ENCODE measurements at places on chromosomes 5 and 9.

DNA sequence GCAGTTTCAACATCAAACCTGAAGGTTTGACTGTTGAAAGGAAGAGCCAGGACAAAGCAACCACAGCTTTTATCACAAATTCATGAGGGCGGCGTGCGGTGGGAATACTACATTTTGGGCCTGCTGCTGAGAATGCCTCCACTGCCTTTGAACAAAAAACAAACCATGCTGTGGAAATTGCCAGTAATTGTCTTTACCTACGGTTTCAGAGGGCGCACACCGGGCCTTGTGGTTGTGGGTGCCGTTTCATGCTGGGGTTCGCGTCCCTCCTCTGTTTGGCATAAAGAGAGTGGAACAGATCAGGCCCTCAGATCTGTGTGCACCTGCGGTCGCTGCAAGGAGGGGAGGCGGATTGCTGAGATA lies 27.6 kb upstream of the TCF7 start:
- DNase-seq = no peak

GRCh38 chr5:178338750-178339144 lies 106.1 kb upstream of the PHYKPL start:
- peak; percentile 21 for DNase-seq

GRCh38 chr5:54719384-54720283 lies 202.1 kb downstream of the SNX18 start:
- DNase-seq = peak; percentile 66

- DNase-seq = peak; percentile 52
These were observed 210.1 kb upstream of the SLC24A2 start for GRCh38 chr9:19998823-19999455.

DNA sequence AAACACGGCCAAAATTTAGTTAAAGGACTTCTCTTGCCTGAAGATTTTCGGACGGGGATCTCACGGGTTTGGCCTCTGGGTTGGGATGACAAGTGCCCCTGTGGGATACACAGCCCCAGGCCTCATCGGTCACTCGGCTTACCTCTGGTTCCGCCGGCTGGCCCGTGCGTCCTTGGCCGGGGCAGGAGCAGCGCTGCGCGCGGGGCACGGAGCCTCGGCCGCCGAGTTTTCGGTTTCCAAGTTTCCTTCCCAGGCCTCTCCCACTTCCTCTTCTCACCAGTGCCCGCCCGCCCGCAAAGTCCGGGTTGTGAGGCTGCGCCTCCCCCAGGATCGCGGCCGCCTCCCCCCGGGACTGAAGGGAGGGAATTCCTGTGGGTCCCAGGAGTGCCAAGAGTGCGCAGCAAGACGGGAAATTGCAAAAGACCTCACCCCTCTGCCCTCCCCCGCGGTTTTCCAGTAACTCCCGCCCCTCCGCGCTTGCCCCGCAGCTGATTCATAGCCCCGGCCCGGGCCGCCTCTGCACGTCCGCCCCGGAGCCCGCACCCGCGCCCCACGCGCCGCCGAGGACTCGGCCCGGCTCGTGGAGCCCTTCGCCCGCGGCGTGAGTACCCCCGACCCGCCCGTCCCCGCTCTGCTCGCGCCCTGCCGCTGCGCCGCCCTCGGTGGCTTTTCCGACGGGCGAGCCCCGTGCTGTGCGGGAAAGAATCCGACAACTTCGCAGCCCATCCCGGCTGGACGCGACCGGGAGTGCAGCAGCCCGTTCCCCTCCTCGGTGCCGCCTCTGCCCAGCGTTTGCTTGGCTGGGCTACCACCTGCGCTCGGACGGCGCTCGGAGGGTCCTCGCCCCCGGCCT lies at the start of gene OSMR:
Gene OSMR, plus strand, starts transcription at position 487 of the 853 bp plus-strand sequence. CDS start 23,033 bp downstream, outside the sequence.
- DNase-seq = peak; percentile 99

DNA sequence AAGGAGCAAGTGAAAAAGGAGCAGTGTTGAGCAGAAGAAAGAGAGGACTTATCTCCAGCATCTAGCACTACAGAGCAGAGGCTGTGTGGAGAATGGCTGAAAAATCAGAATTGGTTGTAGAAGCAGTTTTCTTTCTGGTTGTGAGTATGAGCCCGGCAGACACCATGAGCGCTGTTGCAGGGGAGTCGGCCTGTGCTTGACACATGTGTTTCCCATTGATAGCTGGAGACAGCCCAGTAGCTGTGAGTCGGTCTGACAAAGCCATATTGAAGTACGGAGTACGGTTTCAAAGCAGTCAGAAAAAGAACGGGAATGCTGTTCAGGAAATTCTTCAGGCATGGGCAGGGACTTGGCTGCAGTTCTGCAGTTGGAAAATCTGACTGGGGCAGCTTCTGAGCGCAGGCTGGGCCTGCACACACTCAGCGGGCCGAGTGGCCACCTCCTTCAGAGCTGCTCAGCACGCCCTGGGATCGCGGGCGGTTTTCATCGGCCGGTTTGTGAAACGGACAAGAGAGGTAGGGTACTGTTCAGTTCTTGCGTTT lies at the start of gene SGCD:
Gene SGCD, plus strand, starts transcription at position 447 of the 542 bp plus-strand sequence.
- DNase-seq = peak; percentile 1

DNA sequence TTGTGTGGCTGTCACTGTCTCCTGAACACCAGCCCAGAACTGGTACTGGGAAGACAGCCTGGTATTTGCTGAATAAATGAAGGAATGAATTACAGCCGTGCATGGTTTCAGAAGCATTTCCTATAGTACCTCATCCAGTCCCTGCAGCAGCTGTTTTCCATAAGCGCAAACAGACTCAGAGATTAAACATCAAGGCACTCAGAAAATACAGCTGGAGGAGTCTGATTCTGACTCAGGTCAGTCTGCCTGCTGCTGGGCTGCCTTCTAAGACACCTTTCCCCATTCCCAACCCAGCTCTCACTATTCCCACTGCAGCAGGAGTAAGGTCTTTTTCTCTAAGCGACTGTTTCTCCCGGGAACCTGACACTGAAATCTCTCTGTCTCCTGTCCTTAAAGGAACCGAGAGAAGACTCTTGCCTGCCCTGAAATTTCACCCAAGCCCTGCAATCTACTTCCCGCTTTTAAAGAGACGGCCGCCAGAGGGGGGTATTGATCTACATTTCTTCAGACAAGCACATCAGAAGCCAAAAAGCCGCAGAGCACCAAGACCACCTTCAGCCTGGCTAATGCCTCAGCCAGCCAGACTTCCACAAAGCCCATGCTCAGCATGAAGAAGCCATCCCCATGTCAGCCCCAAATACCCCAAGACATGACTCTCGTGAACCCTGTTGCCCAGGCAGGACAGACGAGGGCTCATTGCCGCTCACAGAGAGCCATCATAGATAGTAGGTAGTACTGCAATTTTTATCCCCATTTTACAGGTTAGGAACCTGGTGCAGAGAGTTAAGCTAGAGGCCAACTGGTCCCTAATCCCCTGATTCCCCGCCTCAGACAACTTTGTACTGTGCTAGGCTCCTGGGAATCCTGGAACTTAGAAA lies 5.4 kb upstream of the FOXI1 start:
- peak; percentile 77 for DNase-seq

DNA sequence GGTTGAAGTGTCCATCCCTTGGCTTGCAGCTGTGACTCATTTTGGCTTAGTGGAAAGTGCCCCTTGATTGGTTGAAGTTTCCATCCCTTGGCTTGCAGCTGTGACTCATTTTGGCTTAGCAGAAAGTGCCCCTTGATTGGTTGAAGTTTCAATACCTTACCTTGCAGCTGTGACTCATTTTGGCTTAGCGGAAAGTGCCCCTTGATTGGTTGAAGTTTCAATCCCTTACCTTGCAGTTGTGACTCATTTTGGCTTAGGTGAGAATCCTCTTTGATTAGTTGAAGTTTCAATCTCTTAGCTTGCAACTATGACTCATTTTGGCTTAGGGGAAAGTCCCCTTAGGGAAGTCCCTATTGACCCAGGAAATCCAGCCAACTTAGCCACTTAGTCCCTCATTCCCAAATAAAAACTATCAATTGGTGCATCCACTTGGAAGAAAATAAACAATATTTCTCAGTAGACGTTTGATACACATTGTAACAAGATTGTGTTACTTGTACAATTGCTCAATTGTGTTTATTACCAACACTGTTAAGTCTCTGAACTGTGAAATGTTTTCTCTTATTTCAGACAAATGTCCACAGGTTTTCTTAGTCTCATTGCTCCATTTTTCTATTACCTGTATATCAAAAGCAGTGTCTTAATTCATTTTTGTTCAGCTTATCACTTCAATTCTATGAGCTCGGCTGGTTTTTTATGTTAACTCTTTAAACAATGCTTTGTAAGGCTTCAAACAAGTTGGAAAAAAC lies 2308.8 kb upstream of the ACO1 start:
- peak; percentile 74 for DNase-seq

GRCh38 chr5:108260117-108260857 lies 121.6 kb downstream of the FBXL17 start:
- DNase-seq = peak; percentile 86
